CD4-positive, alpha-beta T cell treated with Interleukin-6 for 4 hours (primary cell): ENCODE measurements at places on chromosomes 7 and 10.

GRCh38 chr10:111297351-111297848, 220.6 kb downstream of the ADRA2A start:
- no peak for DNase-seq

- no peak for DNase-seq
Measured at GRCh38 chr10:1643908-1644179, 93.5 kb downstream of the ADARB2 start.

GRCh38 chr10:22461891-22462290, 116.6 kb downstream of the SPAG6 start:
- no peak for DNase-seq

GRCh38 chr7:26201247-26202018, at the start of gene CBX3:
Gene CBX3 (plus strand): TSS chr7:26201745. CDS start chr7:26202999, 1,254 bp downstream.
- peak; percentile 92 for DNase-seq

DNA sequence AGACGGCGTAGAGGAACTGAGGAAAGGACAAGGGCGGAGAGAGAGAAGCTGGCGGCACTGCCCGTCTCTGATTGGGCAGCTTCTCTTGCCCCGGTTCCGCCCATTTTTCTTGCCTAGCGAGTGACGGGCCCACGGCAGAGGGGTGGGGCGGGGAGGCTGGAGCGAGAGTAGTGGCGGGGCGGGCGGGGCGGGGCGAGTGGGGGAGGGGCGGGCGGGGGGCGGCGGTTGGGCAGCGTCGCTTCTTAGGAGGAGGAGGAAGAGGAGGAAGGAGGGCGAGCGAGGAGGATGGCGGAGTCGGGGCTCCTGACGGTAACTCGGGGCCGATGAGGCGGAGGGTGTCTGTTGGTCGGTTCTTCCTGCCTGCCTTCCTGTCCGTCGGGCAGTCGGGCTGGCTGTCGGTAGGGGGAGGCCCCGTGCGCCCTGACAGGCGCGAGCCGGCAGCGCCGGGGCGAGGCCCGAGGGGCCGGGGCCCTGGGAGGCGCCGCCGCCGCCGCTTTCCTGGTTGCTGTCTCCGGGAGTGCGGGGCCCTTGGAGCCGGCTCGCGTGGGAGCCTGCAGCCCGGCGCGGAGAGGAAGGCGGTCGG, at the start of gene SHOC2:
Gene SHOC2, plus strand, starts transcription at position 256 of the 583 bp plus-strand sequence. CDS start 44,755 bp downstream, outside the sequence.
- peak; percentile 98 for DNase-seq
